ENCODE measurements at places on chromosomes 4 and X. TPM values are rescaled to one million over a fixed set of nuclear protein-coding genes. Genes with fewer than 3 reads are reported as not detected.
A peak's percentile ranks its signal among the peaks of the same experiment; 100 is the strongest.

Gene TRPC5OS
- not detected for total RNA-seq

DNA sequence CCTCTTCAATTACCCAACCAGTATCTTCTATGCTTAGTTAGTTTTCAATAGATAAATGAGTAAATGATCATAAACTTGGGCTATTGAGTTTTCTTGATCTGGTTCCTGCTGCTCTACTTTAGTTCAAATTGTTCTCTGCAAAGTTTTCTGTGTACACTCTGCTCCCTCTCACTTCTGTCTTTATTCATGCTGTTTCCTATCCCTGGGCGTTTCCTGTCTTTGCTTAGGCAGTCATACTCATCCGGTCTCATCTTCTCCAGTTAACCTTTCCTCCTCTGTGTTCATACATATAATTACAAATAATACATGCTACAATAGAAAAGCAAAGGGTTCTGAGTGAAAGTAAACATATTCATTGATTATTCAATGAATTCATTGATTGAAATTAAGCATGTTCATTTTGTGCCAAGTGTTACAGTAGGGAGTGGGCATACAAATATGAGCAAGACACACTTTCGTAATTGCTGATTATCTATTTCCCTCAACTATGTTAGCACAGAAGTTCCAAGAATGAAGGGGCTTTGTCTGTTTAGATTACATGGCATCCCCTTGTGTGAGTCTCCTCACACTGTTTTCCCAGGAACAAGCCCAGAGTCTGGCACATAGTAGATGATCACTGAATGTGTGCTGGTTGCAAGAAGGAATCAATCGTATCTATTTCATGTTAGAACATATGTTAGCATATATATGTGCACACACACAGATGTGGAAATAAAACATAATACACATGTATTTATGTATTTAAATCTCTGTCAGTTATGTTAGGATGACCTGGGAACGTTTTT lies 1.1 kb downstream of the RAB39B start:
- peak; percentile 5 for DNase-seq

Gene SYP
- 2.5 TPM for total RNA-seq

GRCh38 chrX:98501426-98501825 lies 1617.7 kb downstream of the RPA4 start:
- DNase-seq = no peak

- no peak for DNase-seq
Observed at GRCh38 chrX:94830717-94831116, 1156.7 kb downstream of the FAM133A start.

DNA sequence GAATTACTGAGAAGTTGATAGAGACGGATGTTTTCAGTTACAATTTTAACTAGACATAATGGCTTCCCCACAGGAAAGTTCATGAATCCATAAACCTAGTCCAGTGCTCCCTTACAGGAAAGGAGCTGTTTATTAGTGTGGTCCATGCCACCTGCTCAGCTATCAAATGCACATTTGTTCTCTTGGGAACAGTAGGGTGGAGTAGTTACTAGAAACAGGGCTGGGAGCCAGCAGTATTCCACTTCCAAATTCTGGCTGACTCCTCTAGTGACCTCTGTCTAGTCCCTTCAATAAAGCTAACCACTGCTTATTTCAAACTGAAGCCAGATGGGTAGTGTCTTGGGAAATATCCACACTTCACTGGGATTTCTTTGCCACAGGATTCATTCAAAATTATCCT lies 88.4 kb upstream of the TLL1 start:
- DNase-seq = no peak

Gene CFAP99
- not detected for total RNA-seq

Gene GAGE12F
- total RNA-seq = not detected

Gene KLHL4
- not detected for total RNA-seq

DNA sequence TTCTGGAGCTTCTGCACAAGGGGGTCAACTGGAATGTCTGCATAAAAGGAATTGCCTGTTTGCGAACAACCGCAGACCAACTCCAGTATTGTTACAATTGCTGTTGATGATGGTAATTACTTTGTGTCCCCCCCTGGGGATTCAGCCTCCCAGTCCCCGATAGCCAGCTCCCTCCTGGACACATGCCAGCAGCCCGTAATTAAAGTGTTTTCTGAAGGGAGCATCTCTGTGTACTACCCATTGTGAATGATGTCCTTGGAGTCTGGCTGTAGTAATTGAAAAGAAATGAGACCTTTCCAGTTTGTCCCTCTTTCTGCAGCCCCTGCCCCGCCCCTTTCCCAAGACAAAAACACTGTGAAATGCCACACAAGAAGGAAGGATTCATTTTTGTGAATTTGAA lies 377.1 kb upstream of the LCORL start:
- DNase-seq = no peak

DNA sequence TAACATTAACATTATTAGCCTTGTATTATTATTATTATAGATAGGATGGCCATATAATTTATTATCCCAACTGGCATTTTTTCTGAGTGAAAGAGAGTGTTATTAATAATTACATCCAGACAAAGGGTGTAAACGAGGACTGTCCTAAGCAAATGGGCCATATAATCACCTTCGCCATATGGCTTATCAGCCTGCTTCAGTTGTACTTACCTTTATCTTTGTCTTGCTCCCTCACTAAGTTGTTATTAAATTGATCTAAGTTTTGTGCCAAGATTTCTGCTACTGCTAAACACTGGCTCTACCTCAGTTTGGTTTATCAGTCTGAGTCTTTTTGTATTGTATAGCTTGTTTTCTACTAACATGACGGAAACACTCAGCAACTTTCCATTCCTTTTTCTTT lies 76.9 kb downstream of the STIM2 start:
- DNase-seq = no peak

GRCh38 chr4:76767983-76768382 lies 130.0 kb downstream of the SOWAHB start:
- no peak for DNase-seq

GRCh38 chr4:59630235-59630634 lies 1569.9 kb upstream of the ADGRL3 start:
- no peak for DNase-seq
